ENCODE measurements at places on chromosomes 1 and 21.

DNA sequence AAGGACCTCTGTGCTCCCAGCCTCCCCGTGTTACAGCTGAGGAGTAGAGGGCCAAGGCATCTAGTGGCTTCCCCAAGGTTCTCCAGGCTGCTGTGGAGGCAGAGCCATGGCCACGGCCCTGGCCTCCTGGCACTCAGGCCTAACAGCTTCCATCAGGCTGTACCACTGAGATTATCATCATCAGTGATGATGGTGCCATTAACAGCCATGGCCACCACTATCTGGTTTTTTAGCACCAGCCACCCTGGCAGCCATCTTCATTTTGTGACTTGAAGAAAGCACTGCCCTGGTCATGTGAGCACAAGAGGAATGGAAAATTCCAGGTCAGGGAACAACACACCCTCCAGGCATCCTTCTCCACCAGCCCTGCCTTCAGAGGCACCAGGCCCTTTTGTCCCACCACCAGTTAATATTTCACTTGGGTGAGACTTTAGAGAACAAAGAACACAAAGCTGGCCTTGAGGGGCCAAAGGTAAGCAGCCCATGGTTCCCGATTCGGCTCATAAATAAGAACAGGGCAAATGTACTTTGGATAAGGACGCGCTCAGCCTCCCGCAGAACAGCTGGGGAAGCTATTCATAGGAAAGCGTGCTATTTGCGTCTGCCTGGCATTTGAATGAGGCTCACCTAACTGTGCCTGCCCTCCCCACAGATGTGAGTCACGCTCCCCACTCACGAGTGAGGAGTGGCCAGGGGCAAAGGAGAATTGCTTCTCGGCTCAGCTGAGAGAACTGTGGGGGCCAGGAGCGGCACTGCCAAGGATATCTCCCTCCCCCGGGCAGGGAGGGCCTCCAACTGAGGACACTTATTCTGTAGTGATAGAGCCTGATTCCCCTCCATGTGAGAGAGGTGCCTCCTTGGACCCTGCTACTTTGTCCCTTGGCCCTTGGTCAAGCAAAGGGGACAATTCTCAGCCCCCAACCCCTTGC, 95.6 kb downstream of the CD58 start:
- no peak for DNase-seq

DNA sequence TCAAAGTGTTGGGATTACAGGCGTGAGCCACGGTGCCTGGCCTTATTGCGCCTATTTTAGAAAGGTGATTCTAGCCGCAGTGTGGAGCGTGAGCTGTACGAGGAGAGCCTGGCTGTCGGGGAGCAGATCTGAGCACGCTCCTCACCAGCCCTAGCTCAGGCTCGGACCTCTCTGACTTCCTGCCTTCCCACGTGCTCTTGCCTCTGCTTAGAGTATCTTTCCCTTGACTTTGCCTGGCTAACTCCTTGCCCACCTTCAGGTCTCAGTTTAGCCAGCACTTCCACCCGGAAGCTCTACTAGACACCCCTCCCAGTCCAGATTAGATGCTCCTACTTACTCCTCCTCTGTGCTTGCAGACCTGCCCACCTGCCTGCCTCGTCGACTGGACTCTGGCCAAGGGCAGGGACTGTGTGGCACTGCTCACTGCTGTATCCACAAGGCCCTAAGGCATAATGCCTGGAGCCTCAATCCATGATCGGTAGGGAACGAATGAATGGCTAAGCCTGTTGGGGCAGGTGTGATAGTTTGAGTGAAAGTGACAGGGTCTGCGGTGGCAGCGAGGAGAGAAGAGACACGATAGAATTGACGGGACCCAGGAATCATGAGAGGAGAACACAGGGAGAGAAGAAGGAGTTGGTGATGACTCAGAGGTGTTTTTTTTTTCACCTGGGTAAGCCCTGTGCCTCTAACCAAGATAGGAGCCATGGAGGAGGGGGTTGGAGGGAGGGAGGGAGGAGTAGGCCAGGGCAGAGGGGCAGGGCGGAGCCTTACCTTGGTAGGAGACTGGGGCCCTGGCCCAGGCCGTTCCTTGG, 28.1 kb upstream of the WASF2 start:
- DNase-seq: no peak

GRCh38 chr1:214670098-214670497, 67.1 kb downstream of the CENPF start:
- DNase-seq: no peak

- DNase-seq: no peak
Measured at GRCh38 chr21:33189824-33190223, 39.9 kb upstream of the IFNAR2 start.

- no peak for DNase-seq
Measured at GRCh38 chr1:151716405-151716762, 219 bp downstream of the CELF3 start.

Measured in ACHN (cell line).